ENCODE measurements at places on chromosomes 3 and 15.
A peak's percentile ranks its signal among the peaks of the same experiment; 100 is the strongest.

DNA sequence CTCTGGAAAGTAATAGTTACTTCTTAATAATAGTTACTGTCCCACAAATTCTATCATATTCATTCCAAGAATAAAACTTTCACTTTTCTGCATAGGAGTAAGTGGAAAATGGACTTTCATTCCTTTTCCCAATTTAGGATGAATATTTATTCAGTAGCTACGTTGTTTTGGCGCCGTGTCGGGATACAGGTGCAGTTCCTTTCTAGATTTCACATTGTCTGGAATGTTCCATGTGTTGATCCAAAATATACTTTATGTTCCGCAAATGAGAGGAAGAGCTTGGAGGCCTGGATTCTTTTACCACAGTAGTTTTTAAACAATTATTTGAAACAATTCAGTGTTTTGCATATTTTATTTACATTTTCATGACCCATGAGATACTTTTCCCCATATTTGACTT, 22.8 kb upstream of the PPARG start:
- no peak for DNase-seq

GRCh38 chr15:90015749-90016148, 14.6 kb downstream of the ZNF710 start:
- no peak for DNase-seq

- DNase-seq, result no peak
Observed at GRCh38 chr15:42137461-42138261, 18.8 kb downstream of the PLA2G4F start.

GRCh38 chr3:103512595-103512994, 1077.8 kb downstream of the ZPLD1 start:
- no peak for DNase-seq

DNA sequence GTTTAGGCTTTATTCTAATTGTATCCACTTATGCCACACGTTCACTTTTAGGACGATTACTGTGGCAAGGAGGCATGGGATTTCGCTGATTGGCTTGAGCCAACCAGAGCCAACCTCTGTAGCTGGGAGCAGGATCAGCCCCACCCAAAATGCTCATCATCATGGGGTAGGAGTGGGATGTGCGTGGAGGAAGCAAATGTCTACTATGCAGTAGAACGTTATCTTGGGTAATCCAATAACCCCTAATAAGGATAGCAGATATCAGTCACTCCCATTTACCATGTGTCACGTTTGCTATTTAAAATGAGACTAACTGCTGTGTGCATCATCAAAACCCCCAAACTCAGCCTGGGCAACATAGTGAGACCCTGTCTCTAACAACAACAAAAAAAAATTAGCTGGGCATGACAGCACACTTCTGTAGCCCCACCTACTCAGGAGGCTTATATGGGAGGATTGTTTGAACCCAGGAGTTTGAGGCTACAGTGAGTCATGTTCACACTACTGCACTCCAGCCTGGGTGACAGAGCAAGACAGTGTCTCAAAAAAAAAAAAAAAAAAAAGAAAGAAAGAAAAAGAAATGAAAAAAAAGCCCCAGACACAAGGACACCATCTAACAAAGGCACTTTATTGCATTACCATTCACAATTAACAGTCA, 17.8 kb upstream of the ITGB5 start:
- DNase-seq, result no peak

GRCh38 chr3:7843441-7843840, 658.2 kb upstream of the LMCD1 start:
- DNase-seq, result no peak

DNA sequence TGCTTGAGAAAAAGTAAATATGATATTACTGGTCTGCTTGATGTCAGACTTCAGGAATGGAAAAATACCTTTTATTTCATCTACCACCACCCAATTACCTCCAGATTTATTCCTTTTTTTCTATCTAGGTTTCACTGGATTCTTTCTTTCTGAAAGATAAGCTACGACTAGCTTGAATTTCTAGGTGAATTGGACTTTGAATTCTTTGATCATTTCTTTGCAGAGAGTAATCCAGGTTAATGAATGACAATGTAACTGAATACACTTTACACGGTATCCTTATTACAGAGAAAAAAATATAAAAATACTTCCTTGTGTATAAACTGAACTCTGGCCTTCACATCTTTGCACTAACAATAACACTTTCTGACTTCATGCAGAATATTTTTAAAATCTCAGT, 59.5 kb upstream of the TRPC1 start:
- no peak for DNase-seq

DNA sequence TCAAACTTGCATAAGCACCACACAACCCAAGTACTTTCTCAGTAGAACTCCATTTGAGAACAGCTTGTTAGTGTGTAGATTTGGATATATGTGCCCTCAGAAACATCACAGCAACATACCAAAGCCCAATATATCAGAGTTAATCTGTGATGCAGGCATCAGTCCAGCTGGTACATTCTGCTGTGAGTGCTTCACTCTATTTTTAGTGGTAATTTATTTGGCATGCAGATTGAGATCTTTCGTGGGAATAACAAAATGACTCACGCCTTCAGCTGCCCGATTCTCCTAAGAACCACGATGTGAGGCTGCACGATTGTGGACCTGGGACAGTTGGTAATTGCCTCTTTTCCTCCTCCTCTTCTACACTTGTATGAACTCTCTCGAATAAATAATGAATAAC, 730.7 kb downstream of the SQOR start:
- no peak for DNase-seq

GRCh38 chr3:191316876-191317603, 12.2 kb upstream of the CCDC50 start:
- no peak for DNase-seq

DNA sequence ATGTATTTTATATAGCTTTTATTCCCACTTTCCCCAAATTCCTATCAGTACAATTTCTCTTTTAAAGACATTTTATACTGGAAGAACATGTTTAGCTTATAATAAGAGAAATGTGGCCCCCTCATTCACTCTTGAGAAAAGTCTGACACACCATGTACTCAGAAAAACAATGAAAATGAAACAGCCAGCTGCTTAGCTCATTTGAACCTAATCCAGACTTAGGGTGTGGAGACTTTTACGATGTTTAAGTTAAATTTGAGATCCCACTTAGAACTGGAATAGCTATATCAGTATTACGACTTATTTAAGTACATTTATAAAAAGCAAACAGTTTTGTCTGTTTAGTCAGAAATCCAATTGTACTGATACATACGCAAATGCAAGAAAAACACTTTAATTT, 252.3 kb upstream of the ARRDC4 start:
- DNase-seq, result no peak

GRCh38 chr15:54388746-54389145, 410.5 kb downstream of the UNC13C start:
- no peak for DNase-seq

DNA sequence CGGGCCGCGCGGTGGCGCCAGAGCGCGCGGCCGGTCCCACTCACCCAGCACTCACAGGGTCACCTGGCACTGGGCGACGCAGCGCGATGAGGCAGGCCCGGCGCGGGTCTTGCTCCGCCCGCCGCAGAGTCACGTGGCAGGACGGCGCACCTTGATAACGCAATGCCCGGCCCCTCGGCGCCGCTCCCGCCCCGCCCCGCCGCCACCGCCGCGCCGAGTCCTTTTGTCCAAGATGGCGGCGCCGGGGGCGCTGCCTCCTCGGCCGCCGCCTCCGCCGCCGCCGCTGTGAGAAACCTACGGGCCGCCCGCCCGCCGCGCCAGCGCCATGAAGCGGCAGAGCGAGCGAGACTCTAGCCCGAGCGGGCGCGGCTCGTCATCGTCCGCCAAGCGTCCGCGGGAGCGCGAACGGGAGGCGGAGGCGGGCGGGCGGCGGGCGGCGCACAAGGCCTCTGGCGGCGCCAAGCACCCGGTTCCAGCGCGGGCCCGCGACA, at the start of gene RBM15B:
RBM15B (plus strand) TSS at position 211 of the 491 bp plus-strand sequence; CDS start at position 326, 115 bp downstream.
- peak; percentile 97 for DNase-seq

- no peak for DNase-seq
Observed at GRCh38 chr15:38040615-38041014, 106.2 kb downstream of the TMCO5A start.

DNA sequence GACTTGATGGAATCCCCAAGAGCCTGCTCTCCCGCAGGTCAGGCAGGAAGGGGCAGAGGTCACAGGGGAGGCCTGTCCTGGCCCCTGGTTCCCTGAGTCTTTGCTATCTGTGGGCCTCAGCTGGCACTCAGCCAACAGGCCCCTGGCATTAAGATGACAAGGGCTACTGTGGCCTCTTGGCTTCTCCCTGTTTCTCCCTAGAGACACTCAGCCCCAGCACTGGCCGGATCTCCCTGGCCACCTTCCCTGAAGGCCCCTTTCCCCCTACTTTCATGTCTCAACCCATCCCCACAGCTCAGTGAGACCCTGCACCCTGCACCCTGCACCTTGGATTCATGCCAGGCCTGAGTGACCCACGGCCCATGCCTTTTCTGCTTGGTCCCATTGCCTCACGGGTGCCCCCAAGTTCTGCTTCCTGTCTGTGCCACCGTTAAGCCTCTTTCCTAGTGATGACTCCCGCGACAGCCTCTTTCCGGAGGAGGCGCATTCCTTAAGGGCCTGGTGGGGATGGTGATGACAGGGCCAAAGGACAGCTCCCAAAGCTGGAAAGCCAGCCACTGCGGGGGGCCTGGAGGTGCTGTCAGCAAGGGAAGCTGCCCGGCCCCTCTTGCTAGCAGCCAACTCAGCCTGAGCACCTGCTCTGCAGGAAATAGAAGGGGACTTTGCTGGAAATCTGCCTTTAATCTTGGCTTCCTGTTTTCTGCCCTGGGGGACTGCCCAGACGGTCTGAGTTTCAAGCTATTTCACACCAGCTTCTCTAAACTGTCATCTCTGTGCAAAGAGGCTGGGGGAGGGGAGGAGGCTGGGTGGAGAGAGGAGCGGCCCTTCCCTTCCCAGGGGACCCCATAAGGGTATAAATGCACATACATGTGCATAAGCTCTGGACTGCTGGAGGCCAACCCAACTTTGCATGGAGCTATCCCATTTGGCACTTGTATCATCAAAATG, 4.8 kb upstream of the CSK start:
- DNase-seq, result peak; percentile 50

- no peak for DNase-seq
Observed at GRCh38 chr3:108137460-108137814, 46.6 kb upstream of the CD47 start.

GRCh38 chr3:50270422-50271224, 1.7 kb downstream of the SEMA3B start:
- DNase-seq, result no peak

GRCh38 chr3:5321666-5322340, 134.3 kb downstream of the EDEM1 start:
- no peak for DNase-seq

DNA sequence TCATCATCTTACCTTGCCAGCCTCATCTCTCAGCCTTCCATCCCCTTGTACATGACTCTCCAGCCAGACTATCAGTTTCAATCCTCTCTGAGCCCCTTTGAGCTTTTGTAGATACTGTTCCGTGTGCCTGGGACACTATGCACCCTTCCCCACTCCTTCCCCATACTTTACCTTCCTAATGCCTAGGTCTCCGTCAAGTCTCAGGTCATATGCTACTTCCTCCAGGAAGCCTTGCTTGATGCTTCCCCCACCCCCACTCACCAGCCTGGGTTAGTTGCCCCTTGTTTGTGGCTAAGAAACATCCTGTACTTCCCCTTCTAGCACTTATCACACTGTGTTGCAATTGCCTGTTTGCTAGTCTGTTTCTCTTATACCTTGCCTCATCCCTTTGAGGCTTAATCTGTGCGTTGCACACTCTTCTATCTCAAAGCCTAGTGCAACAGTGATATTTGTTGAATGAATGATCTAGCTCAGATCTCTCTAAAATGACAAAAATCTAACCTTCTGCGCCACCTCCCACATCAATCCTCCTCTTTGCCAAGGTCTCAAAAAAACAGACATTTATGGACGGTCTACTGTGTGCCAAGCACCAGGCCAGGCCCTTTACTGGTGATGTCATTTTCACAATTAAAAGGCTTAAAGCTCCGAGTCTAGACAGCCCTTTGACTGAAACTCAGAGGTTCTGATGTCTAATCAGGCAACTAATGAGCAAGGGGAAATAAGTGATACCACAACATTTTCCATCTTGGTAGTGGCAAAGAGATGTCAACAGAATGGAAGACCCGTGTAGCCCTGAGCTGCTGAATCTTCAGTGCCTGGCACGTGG, 6.5 kb upstream of the USP3 start:
- peak; percentile 43 for DNase-seq

GRCh38 chr3:63824309-63824708, 5.2 kb downstream of the C3orf49 start:
- DNase-seq, result no peak

GRCh38 chr3:50473768-50474167, 29.7 kb downstream of the CACNA2D2 start:
- DNase-seq, result no peak

- DNase-seq, result no peak
Observed at GRCh38 chr3:51163051-51163450, 222.0 kb upstream of the MANF start.

GRCh38 chr15:54577476-54578250, 599.4 kb downstream of the UNC13C start:
- no peak for DNase-seq

- no peak for DNase-seq
Observed at GRCh38 chr15:51536965-51537574, 85.5 kb downstream of the DMXL2 start.

DNA sequence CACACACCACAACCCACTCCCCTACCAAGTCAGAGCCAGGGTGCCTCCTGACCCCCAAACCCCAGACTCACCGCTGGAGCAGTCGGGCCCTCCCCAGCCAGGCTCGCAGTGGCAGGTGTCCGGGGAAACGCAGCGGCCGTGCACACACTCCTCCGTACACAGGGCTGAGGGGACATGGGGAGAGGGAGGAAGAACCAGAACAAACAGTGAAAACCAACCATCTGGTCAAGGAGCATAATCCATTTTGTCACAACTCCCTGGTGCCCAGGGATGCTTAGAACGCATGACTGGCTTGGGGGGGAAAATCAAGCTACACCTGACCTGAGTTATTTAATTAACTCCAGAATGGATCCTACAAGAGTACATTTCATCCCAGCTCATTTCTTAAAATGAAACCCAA, 159.2 kb downstream of the MEGF11 start:
- DNase-seq, result no peak

DNA sequence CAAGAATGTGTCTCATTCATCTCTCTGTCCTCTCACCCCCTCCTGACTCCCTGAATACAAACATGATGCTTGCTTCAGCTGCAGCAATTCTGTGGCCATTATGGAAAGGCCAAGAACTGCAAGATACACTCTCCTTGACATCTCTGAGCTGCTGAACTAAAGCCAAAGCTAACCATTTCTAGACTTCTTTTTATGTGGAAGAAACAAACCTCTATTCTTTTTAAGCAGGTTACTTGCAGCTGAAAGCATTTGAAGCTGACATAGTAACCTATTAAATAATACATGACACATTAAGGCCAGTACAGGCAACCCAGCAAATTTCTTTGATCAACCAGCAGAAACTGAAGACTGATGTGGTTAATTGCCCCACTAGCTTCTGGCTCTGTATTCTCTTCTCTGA, 17.5 kb downstream of the FHIT start:
- DNase-seq, result no peak

DNA sequence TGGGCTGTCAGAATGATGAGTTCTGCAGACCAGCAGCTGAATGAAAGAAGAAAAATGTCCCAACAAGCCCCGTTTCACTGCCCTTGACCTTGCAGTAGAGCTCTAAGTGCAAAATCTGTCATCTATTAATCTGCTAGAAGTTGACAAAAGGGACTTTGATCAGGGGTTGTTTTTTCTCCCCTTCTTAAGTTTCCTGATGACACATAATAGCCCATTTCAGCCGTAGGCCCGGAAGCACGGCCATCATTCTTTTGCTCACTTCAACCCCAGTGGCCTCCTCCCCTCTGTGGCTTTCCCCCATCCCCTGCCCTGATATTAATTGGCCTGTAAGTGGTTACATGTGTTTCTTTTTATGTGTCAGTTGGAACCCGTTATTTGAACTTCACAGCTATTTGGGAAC, 298.9 kb downstream of the RPLP1 start:
- DNase-seq, result no peak

GRCh38 chr15:100464888-100465287, 63.9 kb downstream of the CERS3 start:
- no peak for DNase-seq

Measured in activated T-helper 2 cell treated with anti-CD3 and anti-CD28 coated beads, Interferon-gamma antibody, Interleukin-2, Interleukin-4, amounts not matched to agents 10 μg/mL and 5 μg/mL and 100 μg/mL, durations not matched to agents 14 hours and 24 hours and 36 hours (primary cell).